ENCODE measurements at places on chromosomes 11 and 22.
A peak's percentile ranks its signal among the peaks of the same experiment; 100 is the strongest.

DNA sequence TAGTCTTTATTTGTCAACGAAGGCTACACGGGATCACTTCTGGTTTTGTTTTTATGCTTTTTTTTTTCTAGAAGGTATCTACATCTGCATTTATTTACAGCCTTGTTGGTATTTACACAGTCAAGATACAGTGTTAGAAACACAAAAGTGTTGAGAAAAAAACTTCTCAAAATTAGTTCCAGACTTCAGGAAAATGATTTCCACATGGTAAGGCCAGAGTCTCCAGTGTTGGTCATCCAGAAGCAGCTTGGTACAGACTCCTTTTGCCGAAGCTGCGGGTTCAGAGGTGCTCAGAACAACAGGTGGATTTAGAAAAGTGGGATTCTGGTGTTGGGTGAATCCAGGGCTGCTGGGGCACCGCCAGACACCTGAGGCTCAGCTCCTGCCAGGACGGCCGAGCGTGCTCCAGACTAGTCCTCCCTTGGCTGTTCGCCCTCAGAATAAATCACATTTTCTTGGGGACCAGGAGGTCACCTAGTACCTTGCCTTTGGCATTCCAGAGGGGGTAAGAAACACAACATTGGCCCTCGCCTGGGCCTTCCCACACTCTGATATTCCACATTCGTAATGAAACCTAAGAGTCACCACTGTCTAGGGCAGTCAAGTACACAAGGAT lies 78.7 kb upstream of the NARS2 start:
- no peak for DNase-seq

GRCh38 chr11:72236774-72237111 lies 7.2 kb downstream of the PHOX2A start:
- no peak for DNase-seq

- DNase-seq = peak; percentile 13
Observed at GRCh38 chr22:42608823-42609361, 5.8 kb downstream of the POLDIP3 start.

DNA sequence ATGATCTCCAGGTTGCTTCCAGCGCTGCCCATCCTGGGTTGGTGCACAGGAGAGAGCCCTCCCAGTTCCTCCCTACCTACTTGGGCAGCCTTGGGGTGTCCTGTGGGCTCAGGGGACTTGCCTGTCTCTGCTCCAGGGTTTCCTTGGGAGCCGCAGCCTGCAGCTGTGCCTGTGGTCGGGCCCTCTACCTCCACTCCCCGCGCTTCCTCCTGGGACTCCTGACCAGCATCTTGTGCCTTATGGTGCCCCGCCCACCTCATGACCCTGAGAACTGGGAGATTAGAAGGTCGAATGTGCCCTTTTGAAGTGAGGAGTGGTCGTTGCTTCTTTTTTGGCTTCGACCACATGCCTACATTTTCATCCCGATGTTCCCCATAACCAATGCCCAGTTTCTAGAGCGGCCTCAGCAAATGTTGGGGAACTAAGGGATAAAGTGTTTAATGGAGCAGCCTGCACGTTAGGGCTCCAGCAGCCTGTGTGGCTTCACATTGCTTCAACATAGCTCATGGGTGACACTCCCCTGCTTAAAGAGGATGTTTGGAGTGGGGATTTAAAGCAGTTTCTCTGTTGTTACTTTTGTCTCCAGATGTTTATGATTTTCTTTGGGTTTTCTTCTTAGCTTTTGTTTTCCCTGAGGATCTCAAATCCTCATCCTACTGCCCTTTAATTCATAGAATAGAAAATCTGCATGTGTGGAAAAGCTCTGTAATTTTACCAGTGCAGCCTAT lies 248.8 kb downstream of the TBC1D22A start:
- DNase-seq = no peak

DNA sequence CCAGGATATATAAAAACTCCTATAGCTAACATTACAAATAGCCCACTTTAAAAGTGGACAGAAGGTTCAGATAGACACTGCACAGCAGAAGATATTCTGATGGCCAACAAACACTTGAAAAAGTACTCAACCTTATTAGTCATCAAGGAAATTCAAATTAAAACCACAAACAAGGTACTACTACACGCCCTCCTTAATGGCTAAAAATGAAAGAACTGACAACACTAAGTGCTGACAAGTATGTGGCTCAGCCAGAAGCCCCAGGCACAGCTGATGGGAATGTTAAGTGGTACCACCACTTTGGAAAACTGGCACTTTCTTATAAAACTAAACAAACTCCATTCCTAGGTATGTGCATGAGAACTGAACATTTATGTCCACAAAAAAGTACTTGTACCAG lies 320.1 kb downstream of the TBC1D22A start:
- no peak for DNase-seq

GRCh38 chr11:59804061-59804460 lies 6.5 kb downstream of the MRPL16 start:
- no peak for DNase-seq

- no peak for DNase-seq
Observed at GRCh38 chr22:37896939-37897338, 9.2 kb upstream of the MICALL1 start.

GRCh38 chr11:62015615-62016014 lies 48.2 kb upstream of the FTH1 start:
- DNase-seq = no peak

DNA sequence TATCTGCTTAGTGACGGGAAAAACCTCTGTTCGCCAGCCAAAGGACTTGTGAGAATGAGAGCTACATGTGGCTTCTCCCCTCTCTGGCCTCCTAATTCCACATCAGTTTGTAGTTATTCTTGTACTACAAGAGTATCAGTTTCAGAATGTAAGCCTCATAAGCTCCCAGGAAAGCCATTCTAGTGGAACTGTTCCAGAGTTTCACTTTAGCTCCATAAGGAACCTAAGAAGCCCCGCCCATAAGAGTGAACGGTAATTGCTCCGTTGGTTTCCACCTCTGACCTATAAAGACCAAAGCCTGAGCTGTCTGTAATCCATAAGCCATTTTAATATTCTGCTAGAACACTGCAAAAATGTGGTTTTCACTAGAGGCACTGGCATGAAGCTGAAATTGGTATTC lies 53.0 kb downstream of the SIK3 start:
- no peak for DNase-seq

DNA sequence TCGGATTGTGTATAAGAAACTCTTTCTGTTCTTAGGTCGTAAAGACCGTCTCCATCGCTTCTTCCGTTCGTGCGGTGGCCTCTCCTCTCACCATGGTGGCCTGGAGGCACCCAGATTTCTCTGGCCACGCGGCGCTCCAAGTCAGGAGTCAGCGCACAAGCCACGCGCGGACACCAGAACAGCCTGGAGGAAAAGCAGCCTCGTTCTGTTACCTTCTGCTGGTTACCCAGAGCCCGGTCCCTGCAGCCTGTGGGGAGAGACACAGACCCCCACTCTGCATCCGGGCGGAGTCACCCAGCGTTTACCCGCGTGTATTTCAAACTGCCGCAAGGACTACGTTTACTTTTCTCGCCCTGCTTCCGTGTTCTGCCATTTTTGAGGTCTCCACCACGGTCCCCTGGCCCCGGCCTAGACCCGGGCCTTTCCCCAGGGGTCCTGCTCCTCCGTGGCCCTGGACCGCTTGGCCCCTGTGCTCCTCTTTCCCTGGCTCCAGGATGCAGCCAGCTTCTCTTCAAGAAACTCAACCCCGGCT lies 776.1 kb downstream of the BRD1 start:
- DNase-seq = no peak

Measured in NCI-H2171 treated with DMSO at 0.1 percent for 48 hours (cell line).